ENCODE measurements at places on chromosomes 1 and 21.

GRCh38 chr1:220382994-220383393, 110.7 kb upstream of the RAB3GAP2 start:
- no peak for DNase-seq

DNA sequence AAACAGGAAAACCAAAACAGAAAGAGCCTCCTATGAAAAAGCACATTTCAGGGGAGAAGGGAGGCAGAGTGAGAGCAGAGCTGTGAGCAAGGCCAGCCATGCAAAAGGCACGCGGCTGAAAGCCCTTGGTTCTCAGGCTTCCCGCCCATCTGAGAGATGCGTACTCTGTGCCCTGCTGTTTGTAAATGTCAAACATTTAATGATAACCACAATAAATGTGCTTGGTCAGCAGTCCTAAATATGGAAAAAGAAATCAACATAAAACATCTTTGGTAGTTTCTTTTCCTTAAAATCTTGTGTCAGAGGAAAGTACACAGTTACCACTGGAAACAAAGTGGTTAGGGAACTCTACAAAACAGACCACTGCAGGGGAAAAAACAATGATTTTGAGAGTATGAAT, 283.1 kb downstream of the DSCAM start:
- no peak for DNase-seq

GRCh38 chr1:192630521-192631287, 5.2 kb upstream of the RGS13 start:
- DNase-seq = no peak

GRCh38 chr1:7941437-7941793, 776 bp upstream of the TNFRSF9 start:
- DNase-seq = no peak

Measured in AML-193 (cell line).